Astrocyte of the cerebellum (primary cell): ENCODE measurements at places on chromosomes 6 and 20.

GRCh38 chr6:44356487-44356886 is 14.0 kb downstream of the SPATS1 start:
- DNase-seq = no peak

DNA sequence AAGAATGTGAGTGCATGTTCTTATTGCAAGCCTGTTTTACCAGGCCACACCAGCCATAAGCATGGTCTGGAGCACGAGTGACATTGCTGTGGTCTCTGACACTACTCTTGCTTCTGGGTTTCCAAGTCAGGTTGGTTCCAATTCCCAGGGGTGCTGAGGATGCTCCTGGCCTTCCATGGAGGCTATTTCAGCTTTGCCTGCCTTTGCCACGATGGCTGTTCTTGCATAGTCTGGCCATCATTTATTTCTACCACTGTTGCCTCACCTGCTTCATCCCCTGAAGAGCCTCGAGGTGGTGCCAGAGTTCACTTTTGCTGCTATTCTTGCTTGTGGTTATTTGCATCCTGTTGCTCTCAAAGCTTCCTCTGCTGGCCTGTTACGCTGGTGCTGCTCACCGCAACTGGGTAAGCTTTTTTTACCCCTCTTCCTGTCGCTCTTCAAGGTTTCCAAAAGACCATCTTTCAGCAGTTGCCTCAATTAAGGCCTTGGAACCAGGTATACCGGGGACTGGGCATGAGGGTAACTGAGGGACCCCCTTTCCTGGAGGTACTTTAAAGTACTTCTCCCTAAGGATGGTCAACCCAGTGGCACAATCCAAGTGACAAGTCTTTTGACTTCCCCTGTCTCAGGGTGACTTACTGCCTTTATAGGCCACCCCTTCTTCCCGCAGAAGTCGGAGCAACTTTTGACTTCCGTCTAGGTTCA is 64.5 kb downstream of the AKAP7 start:
- peak; percentile 70 for DNase-seq

GRCh38 chr6:15879371-15880261 is 216.8 kb upstream of the DTNBP1 start:
- no peak for DNase-seq

DNA sequence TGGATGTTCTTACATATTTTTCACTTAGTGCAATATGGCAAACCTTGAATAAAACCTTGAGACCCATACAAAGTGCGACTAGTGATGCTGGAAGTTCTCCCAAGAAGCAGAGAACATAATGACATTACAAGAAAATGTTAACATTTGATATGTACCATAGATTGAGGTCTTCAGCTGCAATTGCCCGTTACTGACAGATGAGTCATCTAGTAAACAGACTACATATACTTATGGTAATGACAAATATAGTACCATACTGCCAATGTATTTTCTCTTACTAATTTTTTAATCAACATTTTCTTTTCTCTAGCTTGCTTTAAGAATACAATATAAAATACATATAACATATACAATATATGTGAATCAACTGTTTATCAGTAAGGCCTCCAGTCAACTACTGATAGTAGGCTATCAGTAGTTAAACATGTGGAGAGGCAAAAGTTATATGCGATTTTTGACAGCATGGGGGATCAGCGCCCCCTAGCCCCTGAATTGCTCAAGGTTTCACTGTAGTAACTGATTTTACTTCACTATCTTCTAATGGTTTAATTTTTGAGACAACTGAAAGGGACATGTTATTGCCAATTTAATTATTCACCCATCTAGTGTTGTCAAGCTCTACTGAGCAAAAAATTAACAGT is 166.7 kb upstream of the ADGRB3 start:
- no peak for DNase-seq

GRCh38 chr6:151240036-151240685 is 394 bp downstream of the AKAP12 start:
- peak; percentile 62 for DNase-seq

DNA sequence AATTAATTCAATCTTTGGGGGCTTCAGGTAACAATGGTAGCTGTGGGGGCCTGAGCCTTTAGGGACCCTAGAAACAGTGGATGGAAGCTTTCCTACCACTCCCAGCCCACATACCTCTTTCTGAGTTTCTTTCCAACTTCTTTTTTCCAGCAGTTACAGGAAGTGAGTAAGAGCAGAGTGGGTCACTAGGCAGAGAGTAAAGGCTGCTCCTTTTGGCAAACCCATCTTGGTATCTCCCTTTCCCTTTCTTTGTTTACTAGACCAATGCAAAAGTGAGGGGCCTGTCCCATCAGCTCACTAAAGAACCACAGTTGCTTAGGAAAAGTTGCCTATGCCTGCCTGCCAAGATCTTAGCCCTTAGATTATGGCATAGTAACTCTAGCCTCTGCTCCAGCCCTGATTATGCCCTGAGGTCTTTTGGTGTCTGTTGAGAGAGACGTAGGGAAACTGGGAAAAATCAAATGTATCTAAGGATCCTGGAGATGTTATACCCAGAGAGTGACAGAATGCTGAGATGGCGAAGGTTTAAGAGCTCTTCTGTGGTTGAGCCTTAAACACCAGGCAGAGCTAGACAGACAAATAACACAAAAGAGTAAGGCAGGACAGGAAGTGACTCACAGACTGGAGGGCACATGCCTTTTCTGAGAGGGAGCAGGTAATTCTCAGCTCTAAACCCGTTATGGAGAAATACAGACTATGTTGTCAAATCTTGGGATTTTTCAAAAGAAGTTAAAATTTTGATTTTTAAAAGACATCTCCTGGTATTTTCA is 31.3 kb downstream of the TRMT6 start:
- peak; percentile 15 for DNase-seq

- DNase-seq = no peak
These were observed 4.3 kb downstream of the OR2J3 start for GRCh38 chr6:29112135-29112534.

DNA sequence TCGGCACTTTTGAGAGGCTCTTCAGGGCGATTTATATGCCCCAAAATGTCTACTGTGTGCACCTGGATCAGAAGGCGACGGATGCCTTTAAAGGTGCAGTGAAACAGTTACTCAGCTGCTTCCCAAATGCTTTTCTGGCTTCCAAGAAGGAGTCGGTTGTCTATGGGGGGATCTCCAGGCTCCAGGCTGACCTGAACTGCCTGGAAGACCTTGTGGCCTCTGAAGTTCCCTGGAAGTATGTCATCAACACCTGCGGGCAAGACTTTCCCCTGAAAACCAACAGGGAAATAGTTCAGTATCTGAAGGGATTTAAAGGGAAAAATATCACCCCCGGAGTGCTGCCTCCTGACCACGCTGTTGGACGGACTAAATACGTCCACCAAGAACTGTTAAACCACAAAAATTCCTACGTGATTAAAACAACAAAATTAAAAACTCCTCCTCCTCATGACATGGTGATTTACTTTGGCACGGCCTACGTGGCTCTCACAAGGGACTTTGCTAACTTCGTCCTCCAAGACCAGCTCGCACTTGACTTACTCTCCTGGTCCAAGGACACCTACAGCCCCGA is 8.2 kb downstream of the GCNT2 start:
- no peak for DNase-seq

DNA sequence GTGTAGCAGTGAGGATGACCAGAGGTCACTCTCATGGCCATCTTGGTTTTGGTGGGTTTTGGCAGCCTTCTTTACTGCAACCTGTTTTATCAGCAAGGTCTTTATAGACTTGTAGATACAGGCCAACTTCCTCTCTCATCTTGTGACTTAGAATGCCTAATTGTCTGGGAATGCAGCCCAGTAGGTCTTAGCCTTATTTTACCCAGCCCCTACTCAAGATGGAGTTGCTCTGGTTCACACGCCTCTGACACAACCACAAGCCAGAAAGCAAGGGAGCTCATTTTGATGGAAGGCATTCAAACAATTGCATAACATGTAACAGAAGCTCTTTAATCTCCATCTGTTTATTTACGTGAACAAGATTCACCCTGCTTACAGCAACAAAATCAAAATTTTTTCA is 492.0 kb upstream of the SULF2 start:
- no peak for DNase-seq

DNA sequence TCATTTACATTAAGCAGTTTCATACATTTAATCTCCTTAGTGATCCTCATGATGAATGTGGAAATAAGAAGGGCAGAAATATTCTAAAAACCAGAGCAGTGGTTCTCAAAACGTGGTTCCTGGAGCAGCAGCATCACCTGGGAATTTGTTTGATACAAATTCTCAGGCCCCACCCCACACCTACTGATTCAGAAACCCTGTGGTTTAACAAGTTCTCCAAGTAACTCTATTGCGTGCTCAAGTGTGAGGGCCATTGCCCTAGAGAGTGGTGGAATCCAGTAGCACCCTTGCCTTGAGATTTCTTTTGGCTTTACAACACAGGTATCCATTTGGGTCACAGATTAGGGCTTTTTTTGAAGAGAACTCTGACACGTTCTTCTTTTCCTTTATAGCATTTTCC is 354.6 kb upstream of the FLRT3 start:
- no peak for DNase-seq

- DNase-seq = no peak
These were observed 26.7 kb upstream of the FNDC1 start for GRCh38 chr6:159142531-159142930.

GRCh38 chr6:155313602-155314091 is 637 bp downstream of the TFB1M start:
- no peak for DNase-seq

DNA sequence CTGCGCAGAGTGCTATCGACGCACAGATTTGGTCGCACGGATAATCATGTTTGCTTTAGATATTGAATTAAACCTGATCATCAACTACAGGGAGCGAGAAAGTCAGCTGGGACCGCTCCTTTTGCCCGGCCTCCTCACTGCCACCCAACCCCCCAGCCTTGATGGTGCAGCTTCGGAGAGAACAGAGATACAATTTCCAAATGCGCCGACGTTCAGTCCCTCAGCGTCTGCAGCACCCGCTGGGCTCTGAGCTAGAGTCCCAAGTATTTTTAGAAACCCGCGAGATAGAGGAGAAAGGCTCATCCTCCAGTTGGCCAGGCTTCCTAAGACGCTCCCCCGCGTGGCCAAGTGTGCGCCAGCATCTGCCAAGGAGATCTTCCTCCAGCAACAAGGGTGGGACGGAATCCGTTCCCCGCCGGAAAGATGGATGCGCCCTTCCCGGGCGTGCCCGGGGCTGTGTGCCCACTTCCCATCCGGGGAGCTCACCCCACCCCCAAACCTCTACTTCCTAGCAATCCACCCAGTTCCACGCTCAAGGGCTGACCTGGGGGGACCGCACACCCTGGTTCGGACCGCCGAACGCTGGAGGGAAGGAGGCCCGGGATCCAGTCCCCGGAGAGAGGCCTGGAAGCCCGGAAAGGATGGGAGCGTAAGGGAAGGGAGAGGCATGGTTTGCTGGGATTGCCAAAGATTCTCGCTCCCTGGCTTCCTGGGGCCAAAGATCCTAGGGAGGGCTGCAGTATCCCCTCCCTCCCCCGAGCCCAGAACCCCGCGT is 4.1 kb downstream of the NKX2-2 start:
- no peak for DNase-seq

DNA sequence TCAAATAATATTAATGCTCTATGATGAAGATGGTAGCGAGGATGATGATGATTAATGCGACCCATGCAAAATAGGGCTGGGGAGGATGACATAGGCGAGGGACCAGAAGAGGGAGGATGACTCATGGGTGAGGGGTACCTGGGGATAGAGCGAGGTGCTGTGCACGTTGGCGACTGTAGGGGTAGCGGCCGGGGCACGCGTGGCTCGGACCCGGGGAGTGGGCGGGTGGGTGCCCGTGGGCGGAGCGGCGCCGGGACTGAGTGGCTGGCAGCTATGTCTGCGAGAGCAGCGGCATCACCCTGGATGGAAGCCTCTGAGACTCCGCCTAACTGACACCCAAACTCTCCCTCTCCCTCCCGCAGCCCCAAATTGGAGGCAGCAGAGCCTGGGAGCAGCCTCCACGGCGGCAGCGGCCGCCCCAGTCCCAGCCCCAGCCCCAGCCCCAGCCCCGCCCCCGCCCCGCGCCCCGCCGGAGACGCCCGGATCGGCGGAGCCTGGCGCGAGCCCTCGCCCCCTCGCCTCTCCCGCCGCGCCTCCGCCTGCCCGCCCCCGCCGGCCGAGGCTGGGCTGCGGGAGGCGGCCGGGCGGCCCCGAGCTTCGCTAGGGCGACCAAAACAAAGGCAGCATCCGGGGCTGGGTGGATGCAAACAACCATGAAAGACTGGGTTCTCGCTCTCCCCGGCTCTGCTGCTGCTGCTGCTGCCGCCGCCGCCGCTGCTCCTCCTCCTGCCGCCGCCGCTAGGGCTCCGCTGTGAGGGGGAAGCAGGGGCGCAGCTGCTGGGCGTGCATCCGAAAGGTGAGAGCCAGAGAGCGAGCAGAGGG is at the start of gene RIMS1:
RIMS1 (plus strand) TSS at position 367 of the 822 bp plus-strand sequence. CDS start 474 bp downstream, outside the sequence.
- DNase-seq = no peak

GRCh38 chr6:148890652-148891404 is 144.0 kb downstream of the UST start:
- no peak for DNase-seq

DNA sequence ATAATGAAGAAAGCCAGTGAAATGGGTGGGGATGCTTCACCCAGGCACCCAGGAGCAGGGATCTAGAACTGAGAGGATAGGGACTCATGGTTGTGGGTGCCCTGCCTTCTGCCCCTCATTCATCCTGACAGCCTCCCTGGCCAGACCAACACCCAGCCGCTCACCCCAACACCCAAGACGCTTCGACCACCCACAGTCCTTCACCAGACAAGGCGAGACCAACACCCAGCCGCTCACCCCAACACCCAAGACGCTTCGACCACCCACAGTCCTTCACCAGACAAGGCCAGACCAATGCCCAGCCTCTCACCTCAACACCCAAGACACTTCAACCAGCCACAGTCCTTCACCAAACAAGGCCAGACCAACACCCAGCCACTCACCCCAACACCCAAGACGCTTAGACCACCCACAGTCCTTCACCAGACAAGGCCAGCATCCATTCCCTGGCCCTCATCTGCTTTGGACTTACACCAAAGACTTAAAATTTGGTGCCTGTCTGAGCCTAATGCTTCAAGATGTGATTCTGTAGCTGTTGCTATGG is 131.5 kb downstream of the ANKRD60 start:
- DNase-seq = no peak

DNA sequence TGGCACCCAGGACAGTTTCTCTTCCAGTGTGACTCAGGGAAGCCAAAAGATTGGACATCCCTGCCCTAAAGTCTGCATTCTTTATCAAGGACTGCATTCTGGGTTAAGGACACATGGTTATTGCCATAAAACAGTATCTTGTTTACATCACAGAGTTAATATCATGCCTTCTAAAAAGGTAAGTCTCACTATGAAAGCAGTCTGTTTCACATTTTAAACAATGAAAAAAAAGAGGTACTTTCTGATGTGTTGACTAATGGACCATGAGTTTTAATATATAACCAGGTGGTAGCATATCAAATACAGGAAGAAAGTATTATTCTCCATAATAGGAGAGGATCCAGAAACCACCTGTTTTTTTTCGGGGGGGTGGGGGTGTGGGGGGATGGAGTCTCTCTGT is 93.7 kb downstream of the TIAM2 start:
- no peak for DNase-seq

DNA sequence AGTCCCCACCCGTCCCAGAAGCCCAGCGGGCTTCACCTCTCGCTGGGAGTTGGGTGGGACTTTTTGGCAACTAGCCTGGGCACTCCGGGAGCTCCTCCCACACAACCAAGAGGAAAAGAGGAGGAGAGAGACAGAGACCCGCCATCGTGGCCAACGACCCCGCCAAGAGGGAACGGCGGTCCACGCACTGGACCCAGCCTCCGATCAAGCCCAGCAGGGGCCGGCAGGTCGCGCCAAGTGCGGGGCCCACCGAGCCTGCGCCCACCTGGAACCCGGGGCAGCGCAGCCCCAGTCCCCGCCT is 3.0 kb upstream of the TMEM14C start:
- DNase-seq = no peak
